T-helper 22 cell (primary cell): ENCODE measurements at places on chromosomes 3 and 15.

DNA sequence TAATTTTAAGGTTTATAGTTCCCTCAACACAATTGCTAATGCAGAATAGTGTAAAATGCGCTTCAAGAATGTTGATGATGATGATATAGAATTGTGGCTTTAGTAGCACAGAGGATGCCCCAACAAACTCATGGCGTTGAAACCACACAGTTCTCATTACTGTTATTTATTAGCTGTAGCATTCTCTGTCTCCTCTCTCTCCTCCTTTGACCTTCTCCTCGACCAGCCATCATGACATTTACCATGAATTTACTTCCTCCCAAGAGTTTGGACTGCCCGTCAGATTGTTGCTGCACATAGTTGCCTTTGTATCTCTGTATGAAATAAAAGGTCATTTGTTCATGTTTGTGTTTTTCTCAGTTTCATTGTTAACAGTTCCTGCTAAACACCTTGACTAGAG is 27.8 kb upstream of the CRTC3 start:
- DNase-seq = no peak

DNA sequence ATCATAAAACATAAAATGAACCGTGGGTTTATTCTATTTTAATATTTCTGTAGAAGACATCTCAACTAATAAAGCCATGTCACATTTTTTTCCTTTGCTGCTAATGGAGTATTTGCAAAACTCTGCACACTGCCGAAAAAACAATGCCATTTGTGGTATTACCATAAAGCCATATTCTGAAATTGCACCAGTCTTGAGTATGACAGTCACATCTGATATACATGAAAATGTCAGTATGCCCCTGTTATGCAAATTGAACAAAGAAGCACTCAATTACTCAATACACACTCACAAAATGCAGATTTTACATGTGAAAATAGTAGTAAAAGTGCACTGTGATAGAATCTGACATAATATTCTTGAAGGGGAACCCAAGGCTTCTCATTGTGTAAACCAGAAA is 55.2 kb upstream of the CPB1 start:
- no peak for DNase-seq

DNA sequence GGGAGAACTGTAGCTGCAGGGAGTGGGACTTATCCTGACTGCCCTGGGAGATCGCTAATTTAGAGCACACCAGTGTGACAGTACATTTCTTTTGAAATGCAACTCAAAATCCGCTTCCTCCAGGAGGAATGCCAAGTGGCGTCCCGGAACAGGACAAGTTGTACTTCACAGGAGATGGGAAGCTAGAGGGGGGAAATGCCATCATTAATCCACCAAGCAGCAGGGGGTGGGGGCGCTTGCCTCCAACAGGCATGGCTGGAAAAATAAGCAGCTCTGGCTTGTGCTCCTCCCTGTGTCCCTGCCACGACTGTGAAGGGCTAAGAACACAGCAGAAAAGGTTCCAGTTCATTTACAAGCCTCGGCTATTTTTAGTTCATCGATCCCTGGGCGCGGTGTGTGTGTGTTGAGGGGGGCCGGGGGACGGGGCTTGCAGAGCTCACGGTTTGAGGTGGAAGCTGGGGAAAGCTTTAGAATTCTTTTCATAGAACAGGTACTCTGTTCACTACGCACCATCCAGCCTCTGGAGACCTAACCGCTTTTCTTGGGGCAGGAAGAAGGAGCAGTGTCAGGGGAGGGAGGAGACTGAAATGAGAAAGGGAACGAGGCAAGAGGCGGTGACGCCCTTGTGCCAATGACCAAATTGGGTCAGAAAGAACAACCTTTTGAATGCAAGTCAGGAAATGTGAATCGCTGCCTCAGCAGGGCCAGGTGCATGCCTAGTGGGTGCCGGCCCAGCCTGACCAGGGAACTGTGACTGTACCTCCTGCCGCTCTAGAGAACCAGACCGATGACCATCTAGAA is 51.8 kb upstream of the DGKG start:
- DNase-seq = no peak

DNA sequence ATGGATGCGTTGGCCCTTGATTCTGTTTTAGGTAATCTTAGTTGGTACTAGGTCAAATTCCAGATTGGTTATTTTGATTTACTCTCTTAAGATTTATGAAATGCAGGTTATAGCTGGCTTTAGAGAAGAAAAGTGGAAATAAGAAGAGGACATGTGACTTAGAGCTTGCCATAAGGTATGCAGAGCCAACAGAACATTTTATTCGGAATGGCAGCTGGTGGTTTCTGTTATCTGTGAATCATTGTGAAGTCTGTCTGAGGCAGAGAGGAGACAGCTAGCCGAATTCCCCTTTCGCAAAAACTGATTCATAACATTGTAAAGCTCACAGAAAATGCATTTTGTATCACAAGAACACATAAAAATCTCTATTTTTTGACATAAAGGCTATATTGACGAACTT is 82.1 kb downstream of the FILIP1L start:
- no peak for DNase-seq

GRCh38 chr15:72099155-72099554 is 18.8 kb downstream of the MYO9A start:
- DNase-seq = no peak
